ENCODE measurements at places on chromosomes 5 and 9.

DNA sequence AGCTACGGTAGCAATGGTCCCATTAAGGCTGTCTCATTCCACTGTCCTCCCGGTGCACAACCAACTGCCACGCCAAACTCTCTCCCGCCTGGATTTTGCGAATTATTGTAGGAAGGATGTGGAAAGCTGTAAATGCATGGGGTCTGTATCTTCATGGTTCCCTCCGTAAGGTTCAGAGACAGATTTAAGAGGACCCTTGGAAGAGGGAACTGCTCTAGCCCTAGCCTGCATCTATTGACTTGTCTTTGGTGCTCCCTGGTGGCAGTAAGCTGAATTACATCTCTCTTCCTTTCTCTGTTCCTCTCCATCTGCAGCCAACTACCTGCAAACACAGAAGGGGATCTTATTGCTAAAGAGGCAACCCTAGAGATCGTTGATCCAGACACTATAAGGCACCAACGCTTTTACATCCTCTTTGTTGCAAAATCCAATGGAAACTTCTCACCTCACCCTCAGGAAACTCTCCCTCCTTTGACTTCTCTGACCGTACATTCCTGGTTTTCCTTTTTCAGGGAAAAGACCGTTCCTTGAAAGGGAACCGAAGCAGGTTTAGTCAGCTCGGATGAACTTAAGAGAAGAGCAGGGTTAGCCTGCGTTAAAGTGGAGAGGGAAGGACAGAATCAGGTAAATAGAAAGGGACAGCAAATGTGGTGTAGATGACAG is 11.9 kb downstream of the CAPSL start:
- DNase-seq, result peak; percentile 32

- no peak for DNase-seq
Measured at GRCh38 chr5:178476531-178476930, 113.7 kb downstream of the COL23A1 start.

DNA sequence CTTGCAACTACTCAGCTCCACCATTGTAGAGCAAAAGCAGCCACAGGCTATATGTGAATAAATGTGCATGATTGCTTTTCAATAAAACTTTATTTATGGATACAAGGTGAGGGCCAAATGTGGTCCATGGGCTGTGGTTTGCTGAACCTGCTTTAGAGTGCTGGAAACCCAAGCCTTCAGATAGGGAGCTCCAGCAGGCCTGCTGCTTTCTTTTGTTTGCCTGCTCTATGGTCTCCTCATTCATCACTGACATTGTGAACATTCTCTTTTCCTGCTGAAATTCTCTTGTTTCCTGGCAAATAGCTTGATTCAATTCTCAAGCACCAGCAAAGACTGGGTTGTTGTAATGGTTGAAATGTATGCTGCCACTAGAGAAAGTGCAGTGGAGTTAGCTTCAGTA is 26.0 kb downstream of the EGFLAM start:
- no peak for DNase-seq

DNA sequence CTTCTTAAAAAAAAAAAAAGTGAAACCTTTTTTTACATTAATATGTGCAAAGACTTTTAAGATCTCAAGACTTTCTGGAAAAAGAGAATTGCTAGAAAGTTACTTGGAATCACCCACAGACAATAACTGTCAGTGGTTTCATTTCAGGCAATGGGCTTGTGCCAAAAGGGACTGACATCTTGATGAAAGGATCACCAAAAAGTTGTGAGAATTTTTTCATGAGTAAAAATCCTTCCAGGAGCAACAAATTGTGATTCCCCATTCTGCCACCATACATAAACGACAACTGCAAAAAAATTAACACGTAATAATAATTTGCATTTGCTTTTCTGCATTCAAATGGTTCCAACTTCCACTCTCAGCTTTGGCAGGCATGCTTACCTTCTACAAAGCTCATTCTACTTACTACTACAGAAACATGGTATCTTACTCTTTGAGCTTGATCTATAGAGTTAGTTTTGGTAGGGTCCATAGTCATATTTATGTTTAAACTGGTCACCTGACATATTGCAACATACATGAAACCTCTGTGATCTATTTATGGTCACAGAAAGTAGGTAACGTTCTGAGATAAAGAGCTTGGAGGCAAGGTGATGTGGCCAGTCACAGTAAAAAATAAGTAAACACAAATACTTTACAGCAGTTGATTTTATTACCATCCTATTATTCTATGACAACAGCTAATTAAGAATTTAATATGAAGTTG is 3.0 kb downstream of the NREP start:
- no peak for DNase-seq

DNA sequence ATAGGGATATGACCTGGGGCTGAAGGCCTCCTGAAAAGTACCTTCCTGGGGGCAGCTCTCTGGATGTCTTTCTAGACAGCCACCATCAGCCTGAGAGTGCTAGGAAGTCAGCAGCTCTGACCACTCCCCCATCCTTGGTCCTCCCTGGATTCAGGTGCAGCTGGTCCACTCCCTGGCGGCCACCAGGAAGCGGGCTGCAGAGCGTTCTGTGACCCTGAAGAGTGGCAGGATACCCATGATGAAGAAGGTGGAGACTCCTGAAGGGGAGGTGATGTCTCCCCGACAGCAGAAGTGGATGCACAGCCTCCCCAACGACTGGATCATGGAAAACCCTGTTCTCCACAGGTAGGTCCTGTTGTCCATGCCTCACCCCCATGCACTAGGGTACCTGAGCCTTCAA is 1.8 kb downstream of the CCDC180 start:
- DNase-seq, result no peak

GRCh38 chr5:79464695-79465332 is 49.1 kb downstream of the HOMER1 start:
- DNase-seq, result peak; percentile 56

- DNase-seq, result peak; percentile 14
Measured at GRCh38 chr9:78644359-78644758, 347.4 kb downstream of the PSAT1 start.
